ENCODE measurements at places on chromosomes 13 and 19.

GRCh38 chr19:39823686-39824085, 10.3 kb downstream of the DYRK1B start:
- no peak for DNase-seq

DNA sequence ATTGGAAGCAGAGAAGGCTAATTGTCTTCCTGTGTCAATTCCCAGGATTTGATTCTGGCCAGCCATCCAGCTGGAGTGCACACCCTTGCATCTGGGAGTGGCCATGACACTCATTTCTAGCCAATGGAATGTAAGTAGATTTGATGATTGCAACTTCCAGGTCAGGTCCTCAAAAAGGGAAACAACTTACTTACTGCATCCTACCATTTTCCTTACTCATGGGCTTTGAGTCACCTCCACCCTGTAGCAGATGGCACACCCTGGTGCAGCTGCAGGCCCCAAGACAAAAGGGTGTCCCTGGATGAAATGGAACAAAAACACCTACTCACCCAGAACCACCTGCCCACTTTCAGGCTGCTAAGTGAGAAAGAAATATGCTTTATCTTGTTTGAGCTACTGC, 27.3 kb upstream of the MPHOSPH8 start:
- no peak for DNase-seq

DNA sequence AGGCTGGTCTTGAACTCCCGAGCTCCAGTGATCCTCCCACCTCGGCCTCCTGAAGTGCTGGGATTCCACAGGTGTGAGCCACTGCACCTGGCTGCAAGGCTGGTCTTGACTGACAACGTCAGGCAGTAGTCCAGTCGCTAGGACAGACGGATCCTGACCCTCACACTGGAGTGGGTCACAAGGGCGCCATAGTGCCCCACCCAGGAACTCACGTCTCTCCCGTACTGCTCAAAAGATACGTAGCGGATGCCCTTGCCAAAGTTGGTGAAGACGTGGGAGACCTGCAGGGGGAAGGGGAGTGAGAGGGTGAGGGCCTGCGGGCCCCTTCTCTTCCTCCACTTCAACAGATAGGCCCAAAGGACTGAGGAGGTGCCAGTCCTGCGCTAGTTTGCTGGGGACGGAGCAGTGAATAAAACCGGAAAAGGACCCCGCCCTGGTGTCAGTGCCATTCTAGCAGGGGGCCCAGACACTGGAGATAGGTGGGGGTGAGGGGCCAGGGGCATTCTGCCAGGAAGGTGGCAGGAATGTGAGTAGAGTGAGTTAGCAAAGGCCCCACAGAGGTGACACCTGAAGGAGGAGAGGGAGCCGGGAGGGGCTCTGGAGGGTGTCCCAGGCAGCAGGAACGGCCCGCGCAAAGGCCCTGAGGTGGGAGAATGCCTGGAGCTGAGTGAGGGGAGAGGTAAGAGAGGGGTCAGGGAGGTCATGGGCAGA, 11.9 kb downstream of the MRPS12 start:
- no peak for DNase-seq

- DNase-seq, result no peak
Measured at GRCh38 chr13:107881362-107881761, 334.0 kb downstream of the LIG4 start.

DNA sequence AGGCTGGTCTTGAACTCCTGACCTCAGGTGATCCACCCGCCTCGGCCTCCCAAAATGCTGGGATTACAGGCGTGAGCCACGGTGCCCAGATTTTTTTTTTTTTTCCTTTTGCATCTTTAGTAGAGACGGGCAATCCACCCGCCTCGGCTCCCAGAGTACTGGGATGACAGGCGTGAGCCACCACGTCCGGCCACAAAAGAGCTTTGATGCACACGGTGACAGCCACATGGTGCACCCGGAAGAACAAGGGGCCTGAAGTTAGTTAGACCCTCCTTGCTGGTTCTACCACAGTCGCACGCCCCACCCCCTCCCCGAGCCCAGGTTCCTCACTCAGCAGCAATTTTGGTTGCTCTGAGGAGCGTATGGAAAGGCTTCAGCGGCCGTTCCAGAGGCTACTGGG, 54.2 kb upstream of the USE1 start:
- no peak for DNase-seq

- DNase-seq, result no peak
Measured at GRCh38 chr13:113835461-113836270, 28.2 kb downstream of the GAS6 start.

- no peak for DNase-seq
Measured at GRCh38 chr13:36882829-36883390, 37.1 kb downstream of the SMAD9 start.

DNA sequence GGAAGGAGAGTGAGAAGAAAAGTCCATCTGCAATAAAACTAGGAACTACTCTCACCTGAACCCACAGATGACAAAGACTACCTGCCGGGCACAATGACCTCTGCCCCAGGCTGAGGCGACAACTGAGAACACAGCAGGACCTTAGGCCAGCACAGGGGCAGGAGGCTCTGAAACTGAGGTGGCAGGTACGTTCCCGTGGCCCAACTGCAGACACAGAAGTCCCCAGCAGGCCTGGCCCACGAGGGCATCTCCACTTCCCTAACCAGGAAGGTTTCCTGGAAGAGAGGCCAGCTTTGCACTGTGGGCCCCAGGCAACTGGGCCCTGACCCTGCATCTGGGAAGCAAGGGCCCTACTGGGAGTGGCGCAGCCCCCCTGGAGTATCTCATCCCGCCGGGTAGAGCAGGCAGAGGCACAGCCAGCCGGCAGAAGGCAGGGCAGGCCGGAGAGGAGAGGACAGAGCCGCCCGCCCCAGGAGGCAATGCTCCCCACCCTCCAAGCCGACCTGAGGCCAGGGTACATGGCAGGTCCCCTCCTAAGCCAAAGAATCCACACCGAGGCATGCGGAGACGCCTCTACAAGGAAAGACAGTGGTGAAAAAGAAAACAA, 32.7 kb downstream of the STK24 start:
- DNase-seq, result no peak

- no peak for DNase-seq
Measured at GRCh38 chr13:99322297-99323103, 15.3 kb upstream of the GPR183 start.

GRCh38 chr19:33678796-33679585, 57.2 kb downstream of the CHST8 start:
- DNase-seq, result no peak

DNA sequence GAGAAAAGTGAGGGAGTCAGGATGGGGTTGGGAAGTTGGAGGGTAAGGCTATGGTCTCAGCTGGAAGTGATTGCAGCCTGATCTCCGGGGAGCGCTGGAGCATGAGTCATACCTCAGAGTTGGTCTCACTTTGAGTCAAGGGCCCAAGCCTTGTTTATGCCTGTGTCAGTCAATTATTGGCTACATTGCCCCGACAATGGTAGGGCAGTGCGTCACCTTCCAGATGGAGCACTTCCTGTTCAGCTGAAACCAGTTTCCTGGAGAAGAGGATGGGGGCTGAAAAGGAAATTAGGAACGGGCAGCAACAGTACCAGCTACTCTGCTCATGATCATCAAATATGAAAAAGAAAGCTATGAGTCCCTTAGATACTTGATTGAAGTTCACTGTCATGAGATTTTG, 60.4 kb downstream of the ADGRE1 start:
- peak; percentile 38 for DNase-seq

GRCh38 chr19:51079481-51080110, 3.1 kb downstream of the KLK14 start:
- no peak for DNase-seq

DNA sequence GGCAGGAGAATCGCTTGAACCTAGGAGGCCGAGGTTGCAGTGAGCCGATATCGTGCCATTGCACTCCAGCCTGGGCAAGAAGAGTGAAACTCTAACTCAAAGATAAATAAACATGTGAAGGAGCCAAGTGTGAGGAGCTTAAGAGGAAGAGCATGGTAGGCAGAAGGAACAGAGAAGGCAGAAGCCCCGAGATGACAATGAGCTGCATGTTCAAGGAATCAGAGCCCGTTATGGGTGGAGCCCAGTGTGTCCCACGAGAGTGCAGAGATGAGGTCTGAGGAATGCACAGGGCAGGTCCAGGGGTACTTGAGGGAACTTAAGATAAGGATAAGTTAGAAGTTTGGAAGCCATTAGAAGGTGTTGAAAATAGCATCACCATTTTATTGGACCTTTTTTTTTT, 716 bp downstream of the FPR2 start:
- no peak for DNase-seq

GRCh38 chr13:75514080-75514995, 23.3 kb downstream of the COMMD6 start:
- no peak for DNase-seq

DNA sequence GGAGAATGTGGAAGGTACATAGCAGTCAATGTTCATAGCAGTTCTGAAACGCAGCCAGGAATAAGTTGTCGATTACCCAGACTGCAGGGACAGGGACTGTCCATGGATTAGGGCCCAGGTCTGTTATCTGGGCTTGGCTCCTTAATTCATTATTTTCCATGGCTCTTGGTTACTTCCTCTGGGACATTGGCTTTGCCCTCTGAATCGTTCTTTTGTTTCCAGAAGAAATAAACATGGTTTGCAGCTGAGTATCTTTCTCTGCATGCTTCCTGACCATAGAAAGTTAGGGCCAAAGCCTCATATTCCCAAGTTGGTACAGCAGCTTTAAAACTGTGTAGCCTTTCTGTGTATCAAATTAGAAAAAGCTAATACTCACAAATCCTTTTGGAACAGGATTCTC, 121.7 kb upstream of the MAB21L1 start:
- no peak for DNase-seq

DNA sequence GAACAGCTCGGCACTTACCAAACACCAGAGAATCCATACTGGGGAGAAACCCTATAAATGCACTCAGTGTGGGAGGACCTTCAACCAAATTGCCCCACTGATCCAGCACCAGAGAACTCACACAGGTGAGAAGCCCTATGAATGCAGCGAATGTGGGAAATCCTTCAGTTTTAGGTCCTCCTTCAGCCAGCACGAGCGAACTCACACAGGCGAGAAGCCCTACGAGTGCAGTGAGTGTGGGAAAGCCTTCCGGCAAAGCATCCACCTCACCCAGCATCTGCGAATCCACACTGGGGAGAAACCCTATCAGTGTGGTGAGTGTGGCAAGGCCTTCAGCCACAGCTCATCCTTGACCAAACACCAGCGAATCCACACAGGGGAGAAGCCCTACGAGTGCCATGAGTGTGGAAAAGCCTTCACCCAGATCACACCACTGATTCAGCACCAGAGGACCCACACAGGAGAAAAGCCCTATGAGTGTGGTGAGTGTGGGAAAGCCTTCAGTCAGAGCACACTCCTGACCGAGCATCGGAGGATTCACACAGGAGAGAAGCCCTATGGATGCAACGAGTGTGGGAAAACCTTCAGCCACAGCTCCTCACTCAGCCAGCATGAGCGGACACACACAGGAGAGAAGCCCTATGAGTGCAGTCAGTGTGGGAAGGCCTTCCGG, 8.3 kb downstream of the ZNF135 start:
- no peak for DNase-seq

GRCh38 chr19:49129238-49129583, 9.9 kb downstream of the PPFIA3 start:
- no peak for DNase-seq

- DNase-seq, result no peak
Measured at GRCh38 chr13:77267362-77267761, 59.5 kb downstream of the MYCBP2 start.

DNA sequence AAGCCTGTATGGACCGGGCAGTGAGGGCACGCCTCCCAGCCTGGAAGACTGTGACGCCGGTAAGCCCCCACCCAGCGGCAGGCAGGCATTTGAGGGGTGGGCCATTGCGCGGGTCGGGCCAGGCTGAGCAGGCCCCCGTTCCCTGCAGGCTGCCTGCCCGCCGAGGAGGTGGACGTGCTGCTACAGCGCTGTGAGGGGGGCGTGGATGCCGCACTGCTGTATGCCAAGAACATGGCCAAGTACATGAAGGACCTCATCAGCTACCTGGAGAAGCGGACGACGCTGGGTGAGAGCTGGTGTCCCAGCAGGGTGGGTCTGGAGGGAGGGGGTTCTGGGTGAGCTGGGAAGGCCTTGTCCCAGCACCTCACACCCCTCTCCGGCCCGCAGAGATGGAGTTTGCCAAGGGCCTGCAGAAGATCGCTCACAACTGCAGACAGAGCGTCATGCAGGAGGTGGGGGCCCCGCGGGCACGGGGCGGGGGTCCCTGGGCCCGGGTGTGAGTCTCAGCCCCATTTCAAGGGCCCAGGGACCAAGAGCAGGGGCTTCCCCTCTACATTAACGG, 7.1 kb downstream of the ARHGAP45 start:
- no peak for DNase-seq

DNA sequence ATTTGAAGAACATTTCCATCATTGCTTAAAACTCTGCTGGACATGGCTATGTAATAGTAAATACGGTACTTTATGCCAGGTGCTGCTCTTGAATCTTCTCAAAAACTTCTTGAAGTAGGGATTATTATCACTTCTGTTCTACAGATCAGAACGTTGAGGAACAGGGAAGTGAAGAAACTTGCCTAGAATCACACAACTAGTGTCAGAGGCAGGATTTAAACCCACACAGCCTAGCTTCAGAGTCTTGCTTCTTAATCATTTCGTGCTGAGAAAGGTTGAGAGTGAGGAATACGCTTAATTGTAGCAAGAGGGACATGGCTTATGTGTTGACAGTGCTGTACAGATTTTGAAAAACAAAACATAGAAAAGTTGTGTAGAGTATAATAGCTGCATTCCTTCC, 13.5 kb downstream of the TM9SF2 start:
- DNase-seq, result no peak

DNA sequence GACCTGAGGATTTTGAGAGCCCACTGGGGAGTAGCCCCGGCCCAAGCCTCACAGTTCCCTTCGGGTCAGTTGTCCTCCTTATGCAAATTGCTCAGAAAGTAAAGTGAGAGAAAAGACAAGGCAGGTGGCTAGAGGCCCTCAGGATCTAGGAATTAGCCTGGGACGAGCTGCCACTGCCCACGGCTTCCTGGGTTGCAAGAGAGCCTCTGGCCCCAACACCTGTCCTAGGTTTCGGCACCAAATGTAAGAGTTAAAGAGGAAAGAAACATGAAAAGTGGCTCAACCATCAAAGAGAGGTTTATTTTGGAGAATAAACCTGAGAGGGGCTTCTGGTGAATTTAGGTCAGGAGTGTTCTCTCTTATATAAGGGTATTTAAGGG, 25.6 kb downstream of the TMEM255B start:
- DNase-seq, result no peak

DNA sequence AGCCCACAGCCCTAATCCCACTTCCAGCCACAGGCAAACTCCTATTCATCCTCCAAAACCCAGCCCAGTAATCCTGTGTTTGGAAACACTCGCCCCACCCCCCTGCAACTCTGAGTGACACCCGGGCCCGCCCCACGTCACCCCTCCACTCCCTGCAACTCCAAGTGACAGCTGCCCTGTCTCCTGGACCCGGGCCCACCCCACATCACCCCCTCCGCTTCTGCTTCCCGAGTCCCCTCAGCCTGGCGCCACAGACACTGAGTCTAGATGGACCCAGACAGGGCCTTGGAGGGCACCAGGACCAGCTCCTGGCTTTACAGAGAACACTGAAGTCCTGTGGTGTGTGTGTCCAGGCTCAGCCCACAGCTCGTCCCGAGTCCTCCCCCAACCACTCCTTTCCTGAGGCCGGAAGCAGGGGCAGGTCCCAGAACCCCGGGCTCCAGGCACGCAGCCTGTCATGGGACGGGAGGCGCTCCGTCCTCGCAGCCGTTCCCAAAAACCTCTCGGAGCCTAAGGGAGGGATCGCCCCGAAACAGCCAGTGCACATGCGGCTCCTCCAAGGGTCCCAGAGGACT, 7.7 kb downstream of the REXO1 start:
- DNase-seq, result no peak

- DNase-seq, result no peak
Measured at GRCh38 chr19:37953918-37954303, 46.9 kb downstream of the SIPA1L3 start.

Measured in activated CD4-positive, alpha-beta T cell treated with anti-CD3 and anti-CD28 coated beads for 24 hours (primary cell).